ENCODE measurements at places on chromosomes 16 and 17.

DNA sequence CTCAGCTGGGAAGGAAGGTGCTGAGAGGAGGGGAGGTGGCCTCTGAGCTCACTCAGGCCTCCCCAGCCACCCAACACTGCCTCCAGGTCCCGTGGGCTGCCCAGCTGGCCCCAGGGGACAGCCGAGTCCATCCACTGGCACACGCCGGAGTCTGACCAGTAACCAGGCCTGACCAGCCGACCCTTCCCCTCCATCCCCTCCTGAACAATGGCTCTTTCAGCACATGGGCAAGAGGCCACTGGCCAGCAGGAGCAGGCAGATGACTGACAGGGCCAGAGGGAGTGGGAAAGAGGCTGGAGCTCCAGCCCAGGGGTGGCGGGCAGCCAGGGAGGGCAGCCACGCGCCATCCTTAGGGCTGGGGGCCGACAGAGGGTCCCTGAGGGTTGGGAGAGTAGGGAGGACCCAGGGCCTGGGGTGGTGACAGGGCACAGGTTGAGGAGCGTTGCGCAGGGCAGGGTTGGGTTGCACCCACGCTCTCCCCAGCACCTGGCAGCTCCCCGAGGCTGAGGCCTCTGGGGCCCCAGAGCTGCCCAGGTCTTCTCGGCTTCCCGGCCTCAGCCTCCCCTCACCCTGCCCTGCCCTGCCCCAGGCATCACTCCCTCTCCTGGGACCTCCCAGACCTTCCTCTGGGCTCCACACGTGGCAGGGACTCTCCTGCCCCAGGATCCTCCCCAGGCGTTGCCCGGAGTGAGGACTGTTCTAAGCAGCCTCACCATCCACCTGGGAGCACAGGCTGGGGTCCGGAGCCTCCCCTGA lies 20.2 kb upstream of the SLC38A10 start:
- H3K4me1 ChIP-seq = peaks cover 10% of the 10 kb centered on the region
- H3K4me3 ChIP-seq = no peak overlapping the region
- no peak for DNase-seq

DNA sequence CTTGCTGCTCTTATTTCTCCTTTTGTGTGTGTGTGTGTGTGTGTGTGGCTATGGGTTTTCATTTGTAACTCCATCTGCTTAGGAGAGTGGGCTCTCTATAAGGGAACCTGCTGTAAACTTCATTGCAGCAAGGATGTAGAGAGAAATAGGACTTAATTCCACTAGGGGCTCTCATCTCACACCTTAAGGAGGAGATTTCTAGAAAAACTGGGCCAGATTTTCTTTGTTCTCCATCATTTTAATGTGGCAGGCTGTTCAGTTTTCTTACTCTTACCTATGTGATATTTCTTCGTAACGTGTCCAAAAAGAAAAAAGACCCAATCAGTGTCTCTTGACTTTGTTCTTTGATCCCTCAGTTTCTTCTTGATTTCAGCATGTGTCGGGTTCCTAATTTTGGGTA lies 4.5 kb upstream of the CASC3 start:
- peaks cover 7% of the 10 kb centered on the region for H3K4me1 ChIP-seq
- H3K27ac ChIP-seq = peak overlapping the region; percentile 11
- no peaks in the 10 kb centered on the region for H3K27me3 ChIP-seq
- H3K4me3 ChIP-seq = no peak overlapping the region
- peaks cover 74% of the 10 kb centered on the region for H3K36me3 ChIP-seq

DNA sequence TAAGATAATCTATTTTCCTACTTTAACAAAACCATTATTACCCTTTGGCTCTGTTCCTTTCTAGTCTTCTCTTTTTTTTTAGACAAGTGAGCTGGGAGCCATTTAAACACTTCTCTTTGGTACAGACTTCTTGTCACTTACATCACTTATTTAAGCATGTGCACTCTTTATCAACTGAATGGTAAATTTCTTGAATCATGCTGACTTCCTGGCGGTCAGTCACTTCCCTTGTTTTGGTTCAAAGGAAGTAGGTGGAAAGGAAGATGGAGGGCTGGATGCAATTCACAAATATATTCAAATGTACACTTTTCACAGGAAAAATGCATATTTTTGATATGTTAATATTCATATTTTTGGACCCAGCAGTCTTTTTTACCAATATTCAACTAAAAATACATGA lies 97.1 kb downstream of the ITFG1 start:
- H3K27ac ChIP-seq = no peak overlapping the region
- peaks cover 29% of the 10 kb centered on the region for H3K36me3 ChIP-seq
- H3K4me3 ChIP-seq = no peak overlapping the region
- H3K27me3 ChIP-seq = no peaks in the 10 kb centered on the region
- no peak for DNase-seq

DNA sequence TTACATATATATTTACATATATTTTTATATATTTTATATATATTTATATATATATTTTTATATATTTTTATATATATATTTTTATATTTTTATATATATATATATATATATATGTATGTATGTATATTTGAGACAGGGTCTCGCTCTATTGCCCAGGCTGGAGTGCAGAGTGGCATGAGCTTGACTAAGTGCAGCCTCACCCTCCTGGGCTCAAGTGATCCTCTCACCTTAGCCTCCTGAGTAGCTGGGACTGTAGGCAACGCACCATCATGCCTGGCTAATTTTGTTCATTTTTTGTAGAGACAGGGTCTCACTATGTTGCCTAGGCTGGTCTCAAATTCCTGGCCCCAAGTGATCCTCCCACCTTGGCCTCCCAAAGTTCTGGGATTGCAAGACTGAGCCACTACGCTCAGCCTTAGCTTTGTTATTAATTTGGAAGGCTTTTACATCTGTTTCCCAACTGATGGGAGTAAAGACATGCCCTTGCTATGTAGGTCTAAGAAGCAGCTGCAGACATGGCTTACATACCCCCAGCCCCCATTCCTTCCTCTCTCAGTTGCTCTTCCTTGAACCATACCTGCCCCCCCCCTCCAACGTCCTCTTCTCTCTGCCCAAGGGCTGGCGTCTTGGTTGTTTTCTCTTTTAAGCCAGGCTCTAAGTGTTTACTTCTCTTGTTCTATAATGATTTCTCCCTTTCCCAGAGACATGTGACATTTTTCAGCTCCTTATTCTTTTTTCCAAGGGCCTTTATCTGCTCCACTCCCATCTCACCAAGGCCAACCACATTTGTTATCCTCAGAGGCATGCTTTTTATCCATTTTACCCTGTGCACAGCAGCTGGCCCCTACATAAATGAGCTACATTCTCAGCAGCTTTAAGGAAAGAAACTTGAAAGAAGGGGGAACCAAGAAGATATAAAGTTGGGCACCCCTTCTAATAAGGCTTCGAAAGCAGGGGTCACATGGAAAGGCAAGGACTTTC lies 64.2 kb upstream of the ATF7IP2 start:
- DNase-seq = no peak
- no peaks in the 10 kb centered on the region for H3K4me1 ChIP-seq
- H3K27ac ChIP-seq = no peak overlapping the region
- no peaks in the 10 kb centered on the region for H3K36me3 ChIP-seq

DNA sequence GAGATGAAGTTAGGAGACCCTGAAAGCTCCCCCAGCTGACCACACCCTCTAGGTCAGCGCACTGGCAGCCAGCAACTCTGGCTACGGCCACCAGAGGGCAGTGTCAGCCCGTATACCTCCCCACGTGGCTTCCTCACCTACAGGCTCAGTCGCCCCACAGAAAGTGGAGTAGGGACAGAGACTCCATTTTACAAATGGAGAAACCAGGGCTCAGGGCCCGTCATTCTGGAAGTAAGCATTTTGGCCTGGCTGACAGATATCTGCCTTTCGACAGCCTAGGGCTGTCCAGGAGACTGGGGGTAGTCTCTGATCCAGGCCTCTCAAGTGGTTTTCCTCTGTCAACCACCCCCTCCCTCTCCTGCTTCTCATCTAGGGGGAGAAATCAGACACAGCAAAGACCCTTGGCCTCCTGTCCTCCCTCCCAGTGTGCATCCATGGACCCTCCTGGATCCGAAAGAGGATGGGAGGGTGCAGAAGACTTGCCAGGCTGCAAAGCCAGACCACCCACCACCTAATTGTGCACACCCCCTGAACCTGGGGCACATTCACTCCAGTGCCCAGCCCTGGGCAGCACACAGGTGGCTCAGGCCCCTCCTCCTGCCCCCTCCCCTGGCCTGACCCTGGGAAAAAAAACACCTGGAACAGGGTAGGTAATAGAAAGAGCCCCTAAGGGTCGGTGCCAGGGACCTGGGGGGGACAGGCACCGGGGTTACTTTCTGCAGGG lies 3.8 kb upstream of the HAP1 start:
- H3K27me3 ChIP-seq = peaks cover 41% of the 10 kb centered on the region
- no peaks in the 10 kb centered on the region for H3K36me3 ChIP-seq
- H3K4me3 ChIP-seq = no peak overlapping the region
- DNase-seq = peak; percentile 74
- H3K27ac ChIP-seq = no peak overlapping the region
- H3K4me1 ChIP-seq = peaks cover 35% of the 10 kb centered on the region

GRCh38 chr17:17728550-17729251 lies 47.4 kb downstream of the RAI1 start:
- DNase-seq = no peak
- peaks cover 38% of the 10 kb centered on the region for H3K4me1 ChIP-seq
- no peaks in the 10 kb centered on the region for H3K27me3 ChIP-seq
- no peak overlapping the region for H3K27ac ChIP-seq

GRCh38 chr17:28008513-28008912 lies 34.0 kb upstream of the NLK start:
- DNase-seq = peak; percentile 57
- H3K27ac ChIP-seq = no peak overlapping the region
- H3K4me1 ChIP-seq = no peaks in the 10 kb centered on the region
- no peak overlapping the region for H3K4me3 ChIP-seq

- no peak overlapping the region for H3K4me3 ChIP-seq
- H3K36me3 ChIP-seq = no peaks in the 10 kb centered on the region
- DNase-seq = no peak
- H3K27me3 ChIP-seq = peaks cover 36% of the 10 kb centered on the region
Observed at GRCh38 chr16:54945063-54945462, 14.4 kb downstream of the IRX5 start.

Data from mesenchymal stem cell (in vitro differentiated cells and primary cell).